ENCODE measurements at places on chromosomes 6 and 20.

DNA sequence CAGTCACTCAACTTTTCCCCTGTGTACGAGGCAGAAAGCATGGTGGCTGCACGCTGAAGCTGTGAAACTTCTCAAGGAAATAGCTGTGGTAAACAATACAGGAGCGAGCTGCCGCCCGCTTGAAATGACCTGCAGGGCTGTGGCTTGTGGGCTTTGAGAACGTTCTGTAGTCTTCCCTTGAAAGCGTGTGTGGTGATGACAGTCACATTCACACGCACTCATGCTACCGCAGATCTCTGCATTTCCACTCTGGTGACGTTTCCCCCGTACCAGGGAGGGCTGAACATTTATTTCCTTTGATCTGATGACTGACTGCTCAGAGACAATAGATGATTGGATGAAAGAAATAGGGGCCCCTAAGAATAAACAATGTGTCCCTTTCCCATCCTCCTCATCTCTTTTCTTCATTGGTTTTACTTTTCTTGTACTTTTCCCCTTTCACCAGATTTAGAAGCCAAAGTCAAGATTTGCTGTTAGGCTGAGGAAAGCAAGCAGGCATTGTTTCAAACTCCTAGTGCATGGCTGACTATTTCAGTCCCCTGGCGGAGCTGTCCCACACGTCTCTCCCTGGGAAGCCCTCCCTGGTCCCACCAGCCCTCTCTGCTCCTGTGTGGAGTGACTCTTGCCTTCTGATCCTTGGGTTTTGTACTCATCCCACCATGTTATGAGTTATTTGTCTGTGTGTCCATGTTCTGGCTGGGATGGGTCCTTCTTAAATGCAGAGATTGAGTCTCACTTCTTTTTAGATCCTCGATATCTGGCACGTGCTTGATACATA, 3.9 kb downstream of the SYTL3 start:
- peak; percentile 52 for DNase-seq

- DNase-seq: no peak
Measured at GRCh38 chr6:121142093-121142492, 192.2 kb downstream of the TBC1D32 start.

DNA sequence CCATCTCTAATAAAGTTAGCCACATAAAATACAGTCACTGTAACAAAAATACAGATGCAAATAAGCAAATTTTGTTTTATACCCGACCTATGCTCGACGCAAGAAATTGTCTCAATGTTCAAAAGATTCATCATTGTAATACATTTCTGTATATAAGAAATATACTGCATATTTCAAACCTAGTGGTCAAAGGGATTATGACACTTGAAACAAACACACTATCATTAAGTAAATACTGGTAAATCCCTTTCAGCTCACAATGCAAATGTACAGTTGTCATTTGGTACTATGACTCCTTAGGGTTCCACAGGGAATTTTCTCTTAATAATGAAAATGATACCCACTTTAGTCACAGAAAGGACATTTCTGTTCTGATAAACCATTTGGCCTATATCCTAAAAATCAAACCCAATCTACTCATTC, 2.2 kb downstream of the HIVEP2 start:
- no peak for DNase-seq

- peak; percentile 39 for DNase-seq
Measured at GRCh38 chr20:3092611-3093379, 8.3 kb upstream of the AVP start.
